ENCODE measurements at places on chromosomes 12 and 14. TPM values are rescaled to one million over a fixed set of nuclear protein-coding genes. Genes with fewer than 3 reads are reported as not detected.
A peak's percentile ranks its signal among the peaks of the same experiment; 100 is the strongest.

GRCh38 chr14:45715946-45716345 lies 462.9 kb upstream of the MIS18BP1 start:
- no peaks in the 10 kb centered on the region for H3K36me3 ChIP-seq
- H3K4me1 ChIP-seq = no peaks in the 10 kb centered on the region
- no peak overlapping the region for H3K4me3 ChIP-seq

GRCh38 chr14:22047115-22047514 lies 373.5 kb upstream of the OR4E1 start:
- no peak for DNase-seq
- no peak overlapping the region for H3K27ac ChIP-seq
- H3K4me1 ChIP-seq = peaks cover 3% of the 10 kb centered on the region
- peaks cover 47% of the 10 kb centered on the region for H3K27me3 ChIP-seq

GRCh38 chr12:94242901-94243300 lies 94.5 kb downstream of the PLXNC1 start:
- no peak overlapping the region for H3K4me3 ChIP-seq
- H3K36me3 ChIP-seq = peaks cover 44% of the 10 kb centered on the region
- DNase-seq = no peak
- H3K27ac ChIP-seq = no peak overlapping the region
- peaks cover 79% of the 10 kb centered on the region for H3K4me1 ChIP-seq

GRCh38 chr12:6074427-6074826 lies 50.0 kb downstream of the VWF start:
- peaks cover 12% of the 10 kb centered on the region for H3K4me1 ChIP-seq
- no peak overlapping the region for H3K27ac ChIP-seq
- DNase-seq = no peak

GRCh38 chr12:132171293-132171967 lies 27.2 kb downstream of the NOC4L start:
- H3K4me1 ChIP-seq = peaks cover 6% of the 10 kb centered on the region
- H3K4me3 ChIP-seq = no peak overlapping the region
- no peak overlapping the region for H3K27ac ChIP-seq
- no peaks in the 10 kb centered on the region for H3K36me3 ChIP-seq

DNA sequence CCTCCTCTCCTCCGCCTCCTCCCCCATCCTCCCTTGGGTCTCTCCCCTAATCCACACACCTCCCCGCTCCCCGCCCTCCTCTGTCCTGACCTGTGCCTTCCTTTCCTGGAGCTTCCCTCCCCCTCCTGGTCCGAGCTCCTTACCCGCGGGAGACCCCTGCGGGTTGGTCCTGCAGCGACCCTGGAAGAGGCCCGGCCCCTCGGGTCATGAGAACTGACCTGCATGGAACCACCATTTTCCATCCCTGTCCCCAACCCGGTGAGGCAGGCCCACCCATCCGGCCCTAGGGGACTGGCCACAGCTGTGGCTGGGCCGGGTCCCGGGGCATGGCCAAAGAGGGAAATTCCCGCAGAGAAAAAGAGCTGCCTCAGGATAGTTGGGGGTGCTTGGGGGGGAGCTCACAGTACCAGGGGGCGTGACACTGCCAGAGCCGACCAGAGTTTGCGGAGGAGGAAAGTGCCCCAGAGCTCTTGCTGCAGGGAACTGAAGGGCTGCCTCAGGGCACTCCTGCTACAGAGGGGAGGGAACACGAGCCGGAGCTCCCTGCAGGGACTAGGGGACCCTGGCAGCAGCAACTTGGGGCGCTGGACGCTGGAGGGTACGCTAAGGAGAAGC lies 613 bp downstream of the ARHGEF40 start:
- peak overlapping the region; percentile 56 for H3K27ac ChIP-seq
- peaks cover 42% of the 10 kb centered on the region for H3K4me1 ChIP-seq
- DNase-seq = no peak
- no peaks in the 10 kb centered on the region for H3K36me3 ChIP-seq
- peaks cover 13% of the 10 kb centered on the region for H3K27me3 ChIP-seq
- peak overlapping the region; percentile 83 for H3K4me3 ChIP-seq

DNA sequence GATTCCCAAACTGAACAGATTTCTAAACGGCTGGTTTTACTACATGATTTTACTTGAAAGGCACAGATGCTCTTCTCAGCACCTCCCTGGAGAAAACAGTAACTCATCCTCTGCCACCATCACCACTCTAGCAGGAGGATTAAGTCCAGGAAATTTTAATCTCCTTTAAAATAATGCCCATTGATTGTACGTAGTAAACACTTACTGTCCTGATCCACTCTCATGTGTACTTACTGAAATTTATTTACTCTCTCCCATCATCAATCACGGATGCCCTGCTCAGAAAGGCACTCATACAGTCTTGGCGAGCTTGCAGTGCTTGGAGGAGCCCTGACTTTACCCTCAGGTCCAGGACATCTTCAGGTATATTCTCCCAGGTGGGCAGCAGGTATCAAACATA lies 239.8 kb upstream of the EGLN3 start:
- no peak overlapping the region for H3K27ac ChIP-seq
- no peaks in the 10 kb centered on the region for H3K4me1 ChIP-seq
- H3K27me3 ChIP-seq = no peaks in the 10 kb centered on the region
- DNase-seq = no peak
- no peak overlapping the region for H3K4me3 ChIP-seq

- no peaks in the 10 kb centered on the region for H3K36me3 ChIP-seq
- peaks cover 9% of the 10 kb centered on the region for H3K27me3 ChIP-seq
- no peak overlapping the region for H3K4me3 ChIP-seq
- H3K27ac ChIP-seq = no peak overlapping the region
- no peak for DNase-seq
Observed at GRCh38 chr12:65051218-65051617, 69.9 kb downstream of the WIF1 start.

- H3K4me1 ChIP-seq = peaks cover 4% of the 10 kb centered on the region
- no peak overlapping the region for H3K4me3 ChIP-seq
- H3K36me3 ChIP-seq = peaks cover 3% of the 10 kb centered on the region
- no peak for DNase-seq
Observed at GRCh38 chr12:90124289-90124688, 415.7 kb upstream of the ATP2B1 start.

DNA sequence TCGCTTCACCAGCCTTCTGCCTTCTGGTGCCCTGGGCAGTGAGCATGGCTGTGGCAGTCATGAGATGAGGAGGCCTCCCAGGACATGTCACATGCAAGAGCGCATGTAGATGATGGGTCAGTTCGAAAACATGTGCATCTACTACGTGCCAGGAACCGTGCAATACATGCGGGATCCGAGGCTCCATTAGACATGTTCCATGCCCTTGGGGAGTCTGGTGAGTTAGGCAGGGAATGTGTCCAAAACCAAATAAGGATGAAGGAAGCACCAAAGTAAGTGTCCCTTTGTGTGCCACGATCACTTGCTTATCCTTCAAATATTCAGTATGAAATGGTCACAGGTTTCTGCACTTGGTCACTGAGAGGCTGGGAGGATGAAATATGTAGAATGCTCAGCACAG lies 223.3 kb downstream of the RBM19 start:
- DNase-seq = no peak
- H3K4me3 ChIP-seq = no peak overlapping the region
- no peaks in the 10 kb centered on the region for H3K4me1 ChIP-seq
- no peaks in the 10 kb centered on the region for H3K36me3 ChIP-seq
- H3K27me3 ChIP-seq = peaks cover 38% of the 10 kb centered on the region
- H3K27ac ChIP-seq = no peak overlapping the region

DNA sequence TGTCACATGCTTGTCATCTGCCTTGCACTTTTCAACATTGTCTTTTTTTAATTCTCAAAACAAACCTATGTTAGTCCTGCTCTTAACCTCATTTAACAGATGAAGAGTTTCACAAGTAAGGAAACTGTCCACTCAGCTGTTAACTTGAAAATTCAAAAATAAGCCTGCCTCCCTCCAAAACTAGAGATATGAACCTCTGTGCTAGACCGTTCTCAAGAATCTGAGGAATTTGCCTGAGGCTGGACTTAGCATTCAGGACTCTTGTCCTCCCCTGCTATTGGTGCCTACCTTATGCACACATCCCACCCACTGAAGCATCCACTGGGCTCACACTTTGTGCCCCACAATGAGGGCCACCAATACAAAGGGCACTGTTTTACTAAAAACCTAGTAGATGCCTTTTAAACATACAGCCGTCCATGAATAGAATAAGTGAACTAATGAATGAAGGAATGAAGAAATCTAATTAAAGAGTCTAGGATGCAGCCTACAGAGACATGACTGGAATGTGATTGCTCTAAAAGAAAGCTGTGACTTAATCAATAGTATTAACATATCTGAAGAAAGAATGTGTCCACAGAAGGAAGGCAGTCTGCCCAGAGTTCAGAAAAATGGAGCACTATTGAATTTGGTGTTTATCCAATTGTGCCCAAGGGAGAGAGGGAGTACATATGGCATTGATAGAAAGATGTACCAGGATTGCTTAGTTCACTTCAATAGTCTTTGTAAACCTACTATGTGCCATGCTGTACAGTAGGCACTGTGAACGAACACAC lies 238.5 kb downstream of the SPTSSA start:
- no peak overlapping the region for H3K4me3 ChIP-seq
- H3K27ac ChIP-seq = no peak overlapping the region
- no peaks in the 10 kb centered on the region for H3K36me3 ChIP-seq
- no peak for DNase-seq
- H3K4me1 ChIP-seq = no peaks in the 10 kb centered on the region

GRCh38 chr14:80055667-80056496 lies 155.4 kb downstream of the DIO2 start:
- DNase-seq = no peak
- H3K27me3 ChIP-seq = no peaks in the 10 kb centered on the region

DNA sequence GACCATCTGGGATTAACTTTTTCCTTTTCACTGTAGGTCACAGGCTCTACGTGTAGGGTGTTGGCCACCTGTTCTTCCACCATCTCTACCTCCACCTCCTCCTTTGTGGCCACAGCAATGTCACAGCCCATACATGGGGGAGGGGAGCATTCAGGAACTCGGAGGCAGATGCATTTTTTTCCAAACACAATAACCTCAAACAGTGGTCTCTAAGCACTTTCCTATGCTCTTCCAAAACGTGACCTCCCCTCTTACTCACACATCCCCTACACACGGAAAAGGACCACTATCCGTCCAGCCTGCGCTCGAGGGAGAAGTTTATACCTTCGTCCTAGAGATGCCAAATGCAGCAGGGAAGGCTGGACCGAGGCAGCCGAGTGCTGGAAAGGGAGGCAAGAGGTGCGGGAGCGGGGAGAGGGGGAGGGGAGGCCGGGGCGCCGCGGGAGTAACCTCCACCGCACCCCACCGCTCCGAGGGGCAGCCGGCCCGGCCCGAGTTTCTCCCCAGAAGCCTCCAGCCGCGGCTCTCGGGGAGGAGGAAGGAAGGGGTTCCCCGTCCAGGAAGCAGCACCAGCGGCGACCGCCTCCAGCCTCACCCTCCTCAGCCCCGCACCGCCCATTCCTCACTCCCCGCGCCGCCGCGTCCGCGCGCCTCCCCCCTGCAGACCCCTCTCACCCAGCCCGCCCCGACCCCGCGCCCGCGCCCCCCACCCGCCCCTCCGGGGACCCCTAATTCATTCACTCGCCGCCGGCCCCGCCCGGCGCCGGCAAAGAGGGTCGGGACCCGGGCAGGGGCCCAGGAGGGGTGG lies 594 bp downstream of the KRAS start:
- H3K4me3 ChIP-seq = peak overlapping the region; percentile 95
- H3K36me3 ChIP-seq = peaks cover 25% of the 10 kb centered on the region
- peak; percentile 63 for DNase-seq
- peak overlapping the region; percentile 95 for H3K27ac ChIP-seq

DNA sequence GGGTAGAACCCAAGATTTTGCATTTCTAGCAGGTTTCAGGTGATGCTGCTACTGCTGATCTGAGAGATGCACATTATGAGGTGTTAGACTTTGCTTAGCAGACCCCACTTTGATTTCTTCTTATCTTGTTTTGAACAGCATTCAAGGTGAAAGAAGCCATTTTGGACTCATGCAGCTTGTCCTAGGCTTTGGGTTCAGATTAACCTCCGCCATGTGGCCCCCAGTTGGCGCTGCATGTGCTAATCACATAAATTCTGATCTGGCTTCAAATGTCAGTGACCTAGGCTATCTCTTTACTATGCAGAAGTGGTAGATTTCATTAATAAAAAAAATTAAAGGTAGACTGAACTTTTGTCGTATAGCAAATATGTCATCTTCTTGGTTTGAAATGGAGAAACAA lies 89.8 kb upstream of the DYRK2 start:
- H3K4me1 ChIP-seq = peaks cover 10% of the 10 kb centered on the region
- H3K36me3 ChIP-seq = no peaks in the 10 kb centered on the region
- no peak overlapping the region for H3K4me3 ChIP-seq
- no peak overlapping the region for H3K27ac ChIP-seq

DNA sequence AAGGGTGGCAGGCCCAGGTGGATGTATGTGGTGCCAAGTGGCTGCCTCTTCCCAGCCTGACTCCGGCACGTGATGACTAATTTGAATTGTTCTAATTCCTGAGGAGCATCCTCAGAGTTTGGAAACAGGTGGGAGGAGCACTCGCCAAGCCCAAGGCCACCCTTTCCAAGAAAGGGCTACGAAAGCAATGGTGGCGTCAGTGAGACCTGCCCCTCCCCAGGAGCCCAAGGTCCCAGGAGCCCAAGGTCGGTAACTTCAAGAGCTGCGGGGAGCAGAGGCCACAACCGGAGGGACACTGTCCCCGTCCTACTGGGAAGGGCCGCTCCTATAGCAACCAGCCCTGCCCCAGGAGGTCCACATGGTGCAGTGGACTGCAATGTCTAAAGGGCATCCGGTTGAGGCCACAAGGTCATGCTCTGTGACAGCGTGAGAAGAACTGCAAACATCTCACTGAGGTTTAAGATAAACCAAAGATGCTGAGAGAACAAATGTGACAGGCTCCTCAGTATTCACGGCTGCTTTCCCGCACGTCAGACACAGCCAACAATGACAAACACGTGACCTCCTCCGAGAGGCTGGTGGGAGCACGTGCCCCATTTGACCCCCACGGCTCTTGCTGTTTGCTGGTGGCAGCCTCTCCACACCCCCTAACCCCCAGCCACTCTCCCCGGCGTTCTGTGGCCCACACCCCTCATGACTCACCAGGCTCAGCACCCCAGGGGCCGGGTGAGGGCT lies 79.6 kb downstream of the ITPK1 start:
- no peak for DNase-seq
- H3K27me3 ChIP-seq = no peaks in the 10 kb centered on the region
- H3K27ac ChIP-seq = peak overlapping the region; percentile 24

GRCh38 chr14:58668848-58669480 lies 31.2 kb downstream of the DACT1 start:
- no peak overlapping the region for H3K27ac ChIP-seq
- H3K27me3 ChIP-seq = peaks cover 3% of the 10 kb centered on the region
- no peak overlapping the region for H3K4me3 ChIP-seq

DNA sequence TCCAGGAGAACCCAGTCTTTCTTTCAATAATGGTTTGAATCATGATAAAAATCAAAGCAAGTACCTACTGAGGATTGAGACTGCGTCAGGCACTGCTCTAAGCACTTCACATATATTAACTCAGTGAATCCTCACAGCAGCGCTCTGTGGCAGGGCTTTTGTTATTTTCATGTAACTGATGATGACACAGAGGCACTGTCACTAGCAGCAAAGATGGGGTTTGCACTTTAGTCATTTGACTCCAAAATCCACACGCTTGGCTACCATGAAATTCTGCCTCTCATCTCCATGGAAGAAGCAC lies 98.8 kb upstream of the GSC start:
- no peaks in the 10 kb centered on the region for H3K4me1 ChIP-seq
- H3K4me3 ChIP-seq = no peak overlapping the region
- H3K27me3 ChIP-seq = peaks cover 7% of the 10 kb centered on the region
- DNase-seq = no peak

The RAD51AP1 gene
- total RNA-seq = 5.9 TPM

The TAS2R7 gene
- not detected for total RNA-seq

The ADAMTS20 gene
- not detected for total RNA-seq

The AKAP3 gene
- total RNA-seq = 3.7 TPM

The MAP3K9 gene
- 9.0 TPM for total RNA-seq

The TAS2R14 gene
- total RNA-seq = 3.1 TPM
